PC-3 (cell line): ENCODE measurements at places on chromosomes 11 and 22. TPM values are rescaled to one million over a fixed set of nuclear protein-coding genes. Genes with fewer than 3 reads are reported as not detected.

DNA sequence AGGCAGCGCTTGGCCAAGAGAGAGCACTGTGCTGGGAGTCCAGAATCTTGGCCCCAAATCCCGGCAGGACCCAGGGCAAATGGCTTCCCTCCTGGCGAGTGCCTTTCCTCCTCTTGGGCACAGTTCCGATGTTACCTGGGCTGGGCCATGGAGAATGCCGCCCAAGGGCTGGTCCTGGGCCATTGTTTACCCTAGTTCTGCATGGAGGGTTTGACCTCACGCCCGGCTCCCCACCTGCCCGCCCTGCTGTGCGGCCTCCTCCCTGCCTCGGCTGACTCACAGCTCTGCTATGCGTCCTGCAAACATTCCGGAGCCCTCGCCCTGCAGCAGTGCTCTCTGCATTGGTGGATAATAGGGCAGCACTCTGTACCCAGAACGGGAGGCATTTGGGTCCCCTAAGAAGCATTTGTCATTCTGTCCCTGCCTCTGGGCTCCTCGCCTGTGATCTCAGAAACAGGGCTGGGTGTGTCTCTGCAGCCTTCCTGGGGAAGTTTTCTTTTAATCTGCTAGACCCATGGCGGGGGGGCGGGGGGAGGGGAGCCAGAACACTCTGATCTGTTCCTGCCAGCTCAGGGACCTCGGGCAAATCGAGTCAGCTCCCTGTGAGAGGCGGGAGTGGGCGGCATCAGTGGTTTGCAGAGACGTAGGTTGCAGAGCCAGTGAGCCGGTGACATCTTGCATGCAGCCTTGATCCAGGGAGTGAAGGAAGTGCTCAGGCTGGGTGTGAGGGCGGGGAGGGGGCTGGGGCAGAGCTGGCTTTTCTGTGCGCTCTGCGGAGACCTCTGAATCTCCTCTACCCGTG, 32.9 kb upstream of the SMIM38 start:
- DNase-seq = peak; percentile 100

The TEX12 gene
- 0.69 TPM in 1 of 2 replicates, not detected in the other for total RNA-seq

The TMPRSS5 gene
- total RNA-seq = 0.07 and 1.4 TPM in 2 replicates

The CASP5 gene
- not detected in 2 replicates for total RNA-seq

- no peak for DNase-seq
Observed at GRCh38 chr11:110935018-110935640, 222.9 kb upstream of the ARHGAP20 start.

- DNase-seq = no peak
Observed at GRCh38 chr22:35264986-35265385, 7.7 kb downstream of the HMGXB4 start.

GRCh38 chr11:120068114-120068573, 69.8 kb downstream of the TRIM29 start:
- peak; percentile 42 for DNase-seq
